Cardiac muscle cell (in vitro differentiated cells and primary cell): ENCODE measurements at places on chromosomes 12 and 14. TPM values are rescaled to one million over a fixed set of nuclear protein-coding genes. Genes with fewer than 3 reads are reported as not detected.

GRCh38 chr14:60661721-60662120 is 12.4 kb upstream of the SIX1 start:
- H3K4me1 ChIP-seq = peaks cover 11% of the 10 kb centered on the region
- no peak overlapping the region for H3K27ac ChIP-seq
- peaks cover 49% of the 10 kb centered on the region for H3K27me3 ChIP-seq
- H3K36me3 ChIP-seq = no peaks in the 10 kb centered on the region
- DNase-seq = no peak

DNA sequence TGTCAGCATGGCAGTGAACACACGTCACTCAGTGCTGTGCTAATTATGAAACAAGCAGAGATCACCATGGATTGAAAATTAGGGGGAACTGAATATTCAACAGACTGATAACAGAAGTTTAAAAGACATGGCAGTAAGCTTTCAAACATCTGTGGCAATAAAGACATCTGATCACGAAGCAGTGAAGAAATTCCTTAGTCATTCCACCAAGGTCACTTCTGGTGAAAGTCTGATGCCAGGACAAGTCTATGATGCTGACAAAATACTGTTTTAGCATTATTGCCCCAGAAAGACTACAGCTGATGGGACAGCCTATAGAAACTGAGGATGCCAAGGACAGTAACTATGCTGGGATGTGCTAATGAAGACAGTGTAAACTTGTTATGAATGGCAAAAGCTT is 126.9 kb upstream of the RBM19 start:
- no peaks in the 10 kb centered on the region for H3K27me3 ChIP-seq
- H3K36me3 ChIP-seq = no peaks in the 10 kb centered on the region
- no peak overlapping the region for H3K27ac ChIP-seq
- H3K4me1 ChIP-seq = no peaks in the 10 kb centered on the region
- H3K4me3 ChIP-seq = no peak overlapping the region
- DNase-seq = no peak

DNA sequence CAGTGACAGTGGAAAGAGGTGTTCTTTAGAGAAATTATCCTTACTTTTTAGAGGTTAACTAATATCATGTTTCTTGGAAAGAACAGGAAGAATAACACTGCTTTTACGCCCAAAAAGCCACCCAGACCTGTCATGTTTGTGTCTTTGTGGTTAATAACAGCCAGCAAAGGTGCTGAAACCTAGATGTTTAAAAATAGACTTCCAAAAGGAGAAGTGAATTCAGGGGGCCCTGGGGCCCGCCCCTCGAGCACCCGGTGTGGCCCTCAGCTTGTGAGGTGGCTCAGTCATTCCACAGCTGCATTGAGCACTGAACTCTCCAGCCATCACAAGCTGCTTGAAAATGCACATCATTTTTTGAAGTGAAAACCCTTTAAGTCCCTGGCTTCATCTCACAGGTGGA is 20.8 kb upstream of the AMN start:
- peak overlapping the region; percentile 59 for H3K27ac ChIP-seq
- no peak overlapping the region for H3K4me3 ChIP-seq
- DNase-seq = no peak
- peaks cover 7% of the 10 kb centered on the region for H3K36me3 ChIP-seq
- no peaks in the 10 kb centered on the region for H3K27me3 ChIP-seq

GRCh38 chr12:32301216-32301615 is 98.1 kb upstream of the FGD4 start:
- no peak overlapping the region for H3K4me3 ChIP-seq
- no peaks in the 10 kb centered on the region for H3K4me1 ChIP-seq
- no peaks in the 10 kb centered on the region for H3K36me3 ChIP-seq
- H3K27me3 ChIP-seq = no peaks in the 10 kb centered on the region
- H3K27ac ChIP-seq = no peak overlapping the region

DNA sequence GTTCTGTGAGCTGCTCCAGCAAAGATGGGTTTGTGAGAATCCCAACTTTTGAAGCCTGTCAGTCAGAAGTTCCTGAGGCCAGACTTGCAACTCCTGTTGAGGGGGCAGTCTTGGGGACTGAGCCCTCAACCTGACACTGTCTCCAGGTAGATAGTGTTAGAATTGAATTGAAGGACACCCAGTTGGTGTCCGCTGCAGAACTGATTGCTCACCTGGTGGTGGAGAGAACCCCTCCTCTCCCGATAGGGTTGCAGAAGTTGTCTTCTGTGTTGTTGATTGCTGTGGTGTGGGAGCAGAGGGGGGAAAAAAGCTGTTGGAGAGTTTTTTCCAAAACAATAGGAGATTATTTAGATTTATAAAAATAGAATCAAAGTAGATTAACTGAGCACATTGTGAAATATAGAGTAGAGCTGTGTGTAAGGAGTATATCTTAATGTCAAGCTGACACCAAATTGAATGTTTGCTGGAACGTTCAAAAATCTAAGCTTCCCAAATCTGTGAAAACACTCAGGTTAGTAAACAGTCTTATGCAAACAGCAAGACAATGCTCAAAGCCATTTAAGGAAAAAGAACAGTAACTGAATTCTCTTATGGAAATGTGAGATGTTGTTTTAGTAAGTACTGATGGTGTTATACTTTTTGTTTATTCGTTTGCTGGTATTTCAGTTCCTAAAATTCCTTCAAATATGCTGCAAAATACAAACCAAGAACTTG is 18.6 kb downstream of the HIF1A start:
- no peak overlapping the region for H3K4me3 ChIP-seq
- peaks cover 26% of the 10 kb centered on the region for H3K4me1 ChIP-seq
- peak overlapping the region; percentile 69 for H3K27ac ChIP-seq

- no peaks in the 10 kb centered on the region for H3K4me1 ChIP-seq
- no peaks in the 10 kb centered on the region for H3K27me3 ChIP-seq
- no peak for DNase-seq
Measured at GRCh38 chr12:81222846-81223592, 145.1 kb downstream of the ACSS3 start.

FOXG1 gene
- 0.11 TPM in 1 of 2 replicates, not detected in the other for total RNA-seq

- no peak for DNase-seq
- no peak overlapping the region for H3K4me3 ChIP-seq
- no peak overlapping the region for H3K27ac ChIP-seq
- H3K4me1 ChIP-seq = no peaks in the 10 kb centered on the region
Measured at GRCh38 chr12:61250303-61250702, 1009.9 kb upstream of the USP15 start.

- H3K4me1 ChIP-seq = no peaks in the 10 kb centered on the region
- peaks cover 7% of the 10 kb centered on the region for H3K27me3 ChIP-seq
- DNase-seq = no peak
- H3K36me3 ChIP-seq = no peaks in the 10 kb centered on the region
Measured at GRCh38 chr12:84924981-84925380, 12.4 kb upstream of the SLC6A15 start.

GXYLT1 gene
- 9.4 and 15.6 TPM in 2 replicates for total RNA-seq

- no peak overlapping the region for H3K27ac ChIP-seq
- H3K4me1 ChIP-seq = no peaks in the 10 kb centered on the region
- DNase-seq = no peak
Measured at GRCh38 chr14:92976268-92976667, 53.3 kb downstream of the CHGA start.

- DNase-seq = no peak
- no peaks in the 10 kb centered on the region for H3K27me3 ChIP-seq
- no peak overlapping the region for H3K27ac ChIP-seq
- H3K4me3 ChIP-seq = no peak overlapping the region
Measured at GRCh38 chr14:41668356-41668755, 61.7 kb downstream of the LRFN5 start.

DNA sequence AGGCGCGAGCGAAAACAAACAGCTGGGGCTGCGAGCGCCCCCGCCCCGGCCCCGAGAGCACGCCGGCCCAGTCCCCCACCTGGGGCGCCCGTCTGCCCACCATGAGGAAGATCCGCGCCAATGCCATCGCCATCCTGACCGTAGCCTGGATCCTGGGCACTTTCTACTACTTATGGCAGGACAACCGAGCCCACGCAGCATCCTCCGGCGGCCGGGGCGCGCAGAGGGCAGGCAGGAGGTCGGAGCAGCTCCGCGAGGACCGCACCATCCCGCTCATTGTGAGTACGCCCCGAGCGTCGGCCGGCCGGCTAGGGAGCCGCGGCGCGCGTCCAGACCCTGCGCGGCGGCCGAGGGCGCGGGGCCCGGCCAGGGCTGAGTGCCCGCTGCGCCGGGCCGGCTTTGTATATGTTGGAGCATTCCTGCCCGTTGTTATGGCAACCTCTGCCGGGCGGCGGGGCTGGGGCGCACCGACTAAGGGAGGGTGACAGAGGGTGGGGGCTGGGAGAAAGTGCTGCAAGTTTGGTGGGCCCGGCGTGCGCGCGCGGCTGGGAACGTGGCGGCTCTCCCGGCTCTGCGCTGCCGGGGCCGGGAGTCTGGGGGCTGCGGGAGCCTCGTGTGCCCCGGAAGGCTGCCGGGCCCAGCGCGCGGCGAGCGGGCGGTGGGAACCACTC is 367 bp downstream of the GALNT16 start:
- H3K4me3 ChIP-seq = peak overlapping the region; percentile 67
- H3K36me3 ChIP-seq = no peaks in the 10 kb centered on the region
- H3K27me3 ChIP-seq = peaks cover 32% of the 10 kb centered on the region
- peak; percentile 19 for DNase-seq
- H3K4me1 ChIP-seq = peaks cover 14% of the 10 kb centered on the region
- no peak overlapping the region for H3K27ac ChIP-seq

DNA sequence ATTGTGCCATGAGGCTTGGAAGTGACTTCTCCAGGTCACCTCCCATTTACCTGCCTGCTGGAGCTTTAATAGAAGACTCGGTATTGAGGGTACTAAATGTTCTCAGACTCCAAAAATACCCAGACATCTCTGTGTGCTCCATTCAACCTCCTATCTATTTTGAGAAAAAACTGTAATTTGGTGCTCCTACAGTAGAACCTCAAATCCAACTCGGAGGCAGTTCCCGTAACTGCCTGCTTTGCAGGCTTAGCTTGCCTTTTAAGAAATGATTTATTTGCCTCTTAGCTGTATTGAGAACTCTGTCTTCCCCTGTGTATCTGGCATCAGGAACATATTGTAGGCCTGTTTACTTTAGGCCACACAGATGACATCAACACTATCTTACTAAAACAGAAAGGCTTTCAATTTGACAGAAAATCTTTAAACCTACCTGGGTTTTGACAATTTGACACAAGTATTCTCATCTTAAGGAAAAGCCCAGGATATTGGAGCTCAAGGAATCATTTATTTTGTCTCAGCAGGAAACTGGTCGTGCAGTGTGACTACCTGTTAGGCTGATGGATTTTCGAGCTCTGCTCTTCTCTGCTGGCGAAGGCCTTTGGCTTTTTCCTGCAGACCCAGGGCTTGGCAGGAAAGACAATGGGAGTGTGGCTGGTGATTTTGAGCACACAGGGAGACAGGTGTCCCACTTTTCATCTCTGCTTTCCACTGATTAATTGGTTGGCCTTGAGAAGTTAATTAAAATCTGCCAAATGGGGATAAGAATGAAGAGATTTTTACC is 314.8 kb downstream of the SNAPC1 start:
- H3K36me3 ChIP-seq = no peaks in the 10 kb centered on the region
- DNase-seq = no peak
- no peaks in the 10 kb centered on the region for H3K27me3 ChIP-seq
- H3K4me1 ChIP-seq = no peaks in the 10 kb centered on the region
- no peak overlapping the region for H3K27ac ChIP-seq

DNA sequence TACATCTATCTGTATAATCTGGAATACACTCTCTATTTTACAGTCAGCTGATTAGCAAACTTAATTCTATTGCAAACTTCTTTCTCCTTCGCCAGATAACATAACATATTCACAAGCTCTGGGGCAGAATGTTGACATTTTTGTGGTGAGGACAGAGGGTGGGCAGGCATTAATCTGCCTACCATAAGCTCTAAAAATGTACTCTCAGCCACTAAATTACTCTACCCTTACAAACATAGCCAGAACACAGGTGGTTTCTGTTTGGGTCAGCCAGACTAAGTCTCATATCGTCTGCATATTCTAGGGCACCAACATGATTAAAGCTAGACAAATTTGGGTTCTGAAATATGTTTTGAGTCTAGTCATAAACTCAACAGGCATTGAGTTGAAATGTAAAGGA is 90.1 kb downstream of the SLC6A15 start:
- H3K27ac ChIP-seq = no peak overlapping the region
- no peaks in the 10 kb centered on the region for H3K27me3 ChIP-seq
- no peaks in the 10 kb centered on the region for H3K36me3 ChIP-seq
- no peak for DNase-seq
- H3K4me1 ChIP-seq = peaks cover 3% of the 10 kb centered on the region

DNA sequence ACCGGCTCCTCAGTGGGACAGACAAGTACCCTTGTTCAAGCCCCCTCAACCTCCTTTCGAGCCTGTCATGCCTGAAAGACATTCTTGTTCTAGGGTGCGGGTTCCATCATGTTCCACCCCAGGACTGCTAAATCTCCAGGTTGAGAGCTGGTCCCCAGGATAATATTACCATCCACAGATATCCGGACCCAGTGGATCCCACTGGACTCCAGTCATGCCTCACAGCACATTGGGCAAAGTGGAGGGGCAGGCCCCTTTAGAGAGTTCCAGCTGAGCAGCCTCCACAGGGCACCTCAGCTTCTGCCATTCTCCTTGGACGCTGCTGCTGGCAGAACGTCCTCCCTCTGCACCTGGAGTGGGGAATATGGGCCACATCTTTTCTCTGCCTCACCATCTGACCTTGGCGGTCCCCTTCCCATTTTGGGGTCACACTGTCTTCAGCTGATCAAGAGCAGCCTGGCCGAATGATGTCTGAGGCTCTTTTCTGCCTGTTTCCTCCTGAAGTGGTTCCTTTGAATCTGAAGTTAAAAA is 137.4 kb downstream of the BCL11B start:
- no peaks in the 10 kb centered on the region for H3K27me3 ChIP-seq
- no peak overlapping the region for H3K27ac ChIP-seq
- H3K36me3 ChIP-seq = no peaks in the 10 kb centered on the region
- no peak for DNase-seq
- no peak overlapping the region for H3K4me3 ChIP-seq

PLEKHD1 gene
- 0.12 and 0.21 TPM in 2 replicates for total RNA-seq

ANO4 gene
- 0.33 and 0.95 TPM in 2 replicates for total RNA-seq

RPL10L gene
- total RNA-seq = not detected in 2 replicates

DNA sequence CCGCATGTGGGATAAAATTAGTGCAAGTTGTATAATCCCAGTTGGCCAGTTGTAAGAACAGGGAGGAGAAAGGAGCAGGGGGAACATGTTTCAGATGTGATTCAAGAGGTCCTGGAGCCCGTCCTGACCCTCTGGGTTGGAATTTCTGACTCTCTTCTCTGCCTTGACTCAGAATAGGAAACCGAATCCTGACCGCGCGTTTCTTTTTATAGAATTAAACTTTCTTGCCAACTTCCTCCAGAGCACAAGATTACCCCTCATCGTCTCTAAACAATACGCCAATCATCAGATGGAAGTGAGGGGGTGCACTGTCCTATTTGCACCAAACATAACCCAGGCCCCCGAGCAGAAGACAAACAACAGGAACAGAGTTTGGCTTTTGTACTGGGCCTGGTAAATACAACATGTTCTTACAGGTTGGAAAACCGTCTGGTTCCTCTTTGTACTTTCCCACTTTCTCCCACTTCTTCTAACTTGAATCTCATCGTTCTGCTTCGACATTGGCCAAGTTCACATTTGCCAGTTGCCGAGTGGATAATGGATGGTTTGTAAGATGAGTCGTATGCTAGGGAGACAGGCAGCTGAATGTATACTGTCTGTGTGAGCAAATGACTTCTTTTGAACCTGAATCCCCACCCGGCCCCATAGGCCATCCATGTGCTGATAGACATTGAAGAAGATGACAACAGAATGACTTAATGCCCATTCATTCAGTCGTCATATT is 42.6 kb upstream of the MED13L start:
- H3K36me3 ChIP-seq = no peaks in the 10 kb centered on the region
- peak overlapping the region; percentile 39 for H3K27ac ChIP-seq
- H3K4me1 ChIP-seq = peaks cover 13% of the 10 kb centered on the region
- DNase-seq = peak; percentile 12
- no peaks in the 10 kb centered on the region for H3K27me3 ChIP-seq
- H3K4me3 ChIP-seq = no peak overlapping the region
